ENCODE measurements at places on chromosomes 2 and 18.

DNA sequence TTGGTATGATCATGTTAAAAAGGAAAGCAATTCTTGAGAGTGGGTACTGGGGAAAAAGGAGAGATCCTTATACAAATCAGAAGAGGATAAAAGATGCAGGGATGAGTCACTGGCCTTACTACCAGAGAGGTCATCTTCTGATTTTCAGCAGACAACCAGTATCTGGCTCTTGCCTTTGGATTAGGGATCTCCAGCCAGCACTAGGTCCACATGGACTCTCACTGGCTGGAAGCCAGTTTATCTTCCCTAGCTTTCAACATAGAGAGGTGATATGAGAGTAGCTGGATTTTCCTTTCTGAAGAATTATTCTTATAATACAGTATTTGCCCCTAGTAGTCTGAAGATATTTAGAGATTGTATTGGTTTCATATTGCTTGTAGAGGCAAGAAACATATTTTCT, 30.2 kb downstream of the CERKL start:
- no peak for DNase-seq

GRCh38 chr2:177876950-177877349, 195.6 kb downstream of the PDE11A start:
- no peak for DNase-seq

DNA sequence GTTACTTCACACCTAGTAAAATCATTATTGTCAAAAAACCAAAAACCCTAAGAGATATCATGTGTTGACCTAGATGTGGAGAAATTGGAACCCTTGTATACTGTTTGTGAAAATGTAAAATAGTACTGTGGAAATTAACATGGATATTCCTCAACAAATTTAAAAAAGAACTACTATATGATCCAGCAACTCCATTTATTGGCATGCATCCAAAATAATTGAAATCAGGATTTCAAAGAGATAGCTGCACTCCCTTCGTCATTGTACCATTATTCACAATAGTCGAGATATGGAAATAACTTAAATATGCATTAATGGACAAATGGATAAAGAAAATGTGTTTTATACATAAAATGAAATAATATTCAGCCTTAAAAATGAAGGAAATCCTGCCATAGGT, 105.3 kb upstream of the ZC3H15 start:
- DNase-seq: no peak

DNA sequence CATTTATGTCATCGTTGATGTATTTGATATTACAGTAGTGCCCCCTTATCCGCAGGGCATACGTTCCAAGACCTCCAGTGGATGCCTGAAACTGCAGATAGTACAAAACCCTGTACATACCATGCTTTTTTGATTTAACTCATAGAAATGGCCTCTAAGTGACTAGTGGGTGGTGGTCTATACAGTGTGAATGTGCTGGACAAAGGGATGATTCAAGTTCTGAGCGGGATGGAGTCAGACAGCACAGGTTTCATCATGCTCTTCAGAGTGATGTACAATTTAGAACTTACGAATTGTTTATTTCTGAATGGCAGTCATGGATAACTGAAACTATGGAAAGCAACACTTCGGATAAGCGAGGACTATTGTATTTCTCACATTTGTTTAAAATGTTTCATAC, 473.1 kb upstream of the FANCL start:
- DNase-seq: no peak

- DNase-seq: no peak
Observed at GRCh38 chr2:17303521-17303920, 214.7 kb downstream of the RAD51AP2 start.

GRCh38 chr2:71154798-71155197, 24.4 kb downstream of the MPHOSPH10 start:
- no peak for DNase-seq
